ENCODE measurements at places on chromosomes 11 and 22. TPM values are rescaled to one million over a fixed set of nuclear protein-coding genes. Genes with fewer than 3 reads are reported as not detected.
A peak's percentile ranks its signal among the peaks of the same experiment; 100 is the strongest.

Gene PNPLA5
- not detected for total RNA-seq

Gene CYP2D6
- 1.2 TPM for total RNA-seq

Gene PAX6
- 0.79 TPM for total RNA-seq

Gene CCDC188
- 0.41 TPM for total RNA-seq

Gene KRTAP5-8
- total RNA-seq: 0.41 TPM

Gene OR8G1
- not detected for total RNA-seq

Gene PYGM
- 1.7 TPM for total RNA-seq

DNA sequence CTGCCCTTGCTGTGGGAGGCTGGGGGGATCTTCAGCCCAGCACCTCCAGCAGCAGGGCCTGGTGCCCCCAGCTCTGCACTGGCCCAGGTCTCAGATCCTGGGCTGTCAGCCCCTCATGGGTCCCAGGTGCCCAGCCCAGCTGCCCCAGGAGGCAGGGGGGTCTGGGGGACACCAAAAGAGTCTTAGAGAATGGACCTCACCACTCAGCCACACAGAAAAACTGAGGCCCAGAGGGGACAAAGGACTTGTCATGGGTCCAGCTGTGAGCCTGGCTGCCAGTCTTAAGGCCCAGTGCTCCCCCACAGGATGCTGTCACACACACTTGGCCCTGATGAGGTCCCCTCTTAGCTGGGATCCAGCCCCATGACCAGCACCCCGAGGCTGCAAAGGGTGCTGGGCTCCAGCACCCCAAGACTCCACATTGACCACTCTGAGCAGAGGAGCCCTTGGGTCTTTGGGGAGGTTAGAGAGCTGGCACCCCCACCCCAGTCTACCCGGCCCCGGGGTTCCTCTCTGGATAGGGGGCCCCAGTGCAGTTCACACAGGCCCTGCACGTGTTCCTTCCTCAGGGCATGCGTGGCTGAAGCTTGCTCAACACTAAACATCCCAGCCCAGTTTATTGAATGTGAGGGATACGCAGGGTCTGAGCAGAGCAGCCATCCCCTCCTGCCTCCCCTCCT lies 54.4 kb downstream of the IGLL5 start:
- peak; percentile 4 for DNase-seq

DNA sequence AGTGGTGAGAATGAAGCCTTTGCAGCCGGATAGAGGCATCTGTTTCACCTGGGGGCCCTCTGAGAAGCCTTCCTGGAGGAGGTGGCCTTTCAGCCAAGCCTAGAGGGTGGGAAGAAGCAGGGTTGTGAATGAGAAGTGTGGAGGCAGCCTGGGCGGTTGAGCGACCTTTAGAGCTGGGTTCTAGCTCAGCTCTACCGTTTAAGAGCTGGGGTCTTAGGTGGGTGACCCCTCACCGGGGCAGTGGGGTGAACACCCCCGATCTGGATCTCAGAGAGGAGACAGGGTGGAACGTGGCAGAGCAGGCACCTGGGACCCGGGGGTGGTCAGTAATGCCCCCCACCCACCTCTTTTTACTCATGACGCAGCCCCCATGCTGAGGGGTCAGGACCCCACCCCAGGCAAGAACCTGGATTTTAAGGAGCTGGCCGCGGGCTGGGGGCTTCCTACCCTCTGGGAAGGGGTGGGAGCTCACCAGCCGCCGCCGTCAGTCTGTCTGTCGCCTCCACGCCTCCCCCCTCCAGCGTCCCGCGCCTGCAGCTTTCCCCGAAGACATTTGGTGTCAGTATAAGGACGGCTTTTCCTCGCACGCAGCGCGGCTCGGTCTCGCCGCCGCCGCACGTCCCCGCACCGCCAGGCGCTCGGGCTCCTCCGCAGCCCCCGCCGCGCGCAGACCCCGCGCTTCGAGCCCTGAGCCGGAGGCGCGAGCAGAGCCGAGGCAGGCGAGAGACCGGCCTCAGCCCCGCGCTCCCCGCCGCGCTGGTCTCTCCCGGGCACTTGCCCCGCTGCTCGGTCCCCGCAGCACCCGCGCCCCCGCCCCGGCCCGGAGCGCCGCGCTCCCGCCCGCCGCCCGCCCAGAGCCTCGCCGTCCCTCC lies 13.3 kb upstream of the CACNA1I start:
- DNase-seq: no peak

- DNase-seq: no peak
Measured at GRCh38 chr11:10898003-10898762, 40.3 kb upstream of the ZBED5 start.

DNA sequence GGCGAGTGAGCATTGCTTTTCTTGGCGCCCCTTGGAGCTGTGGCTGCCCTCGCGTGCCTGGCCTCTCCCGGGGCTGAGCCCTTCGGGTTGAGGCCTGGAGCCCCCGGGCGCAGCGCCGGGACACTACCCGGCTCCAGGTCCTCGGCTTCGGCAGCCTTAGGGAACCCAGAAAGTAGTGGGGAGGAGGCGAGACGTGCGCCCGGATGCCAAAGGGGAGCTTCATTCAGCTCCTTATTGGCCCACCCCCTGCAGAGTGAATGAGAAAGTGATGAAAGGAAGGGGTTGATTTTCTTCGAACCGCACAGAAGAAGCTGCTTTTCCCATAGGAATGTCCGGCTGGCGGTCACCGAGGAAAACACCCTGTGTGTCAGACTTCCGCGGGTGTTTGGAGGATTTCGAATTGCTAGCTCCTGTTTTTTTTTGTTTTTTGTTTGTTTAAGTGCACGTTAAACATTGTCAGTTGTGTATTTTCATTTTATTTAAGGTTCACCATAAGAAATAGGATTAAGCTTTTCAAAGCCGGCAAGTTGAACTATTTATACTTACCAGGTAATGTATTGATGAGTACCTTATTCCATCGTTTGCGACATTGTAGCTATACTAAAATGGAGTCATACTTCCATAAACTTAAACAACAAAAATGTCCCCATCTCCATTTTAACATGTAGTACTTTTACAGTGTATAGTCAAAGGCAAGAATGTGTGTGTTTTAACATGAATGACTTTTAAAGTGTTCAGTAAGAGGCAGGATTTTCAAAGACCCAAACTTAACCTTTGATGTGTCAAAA lies 841 bp upstream of the EIF4G2 start:
- DNase-seq: peak; percentile 46

DNA sequence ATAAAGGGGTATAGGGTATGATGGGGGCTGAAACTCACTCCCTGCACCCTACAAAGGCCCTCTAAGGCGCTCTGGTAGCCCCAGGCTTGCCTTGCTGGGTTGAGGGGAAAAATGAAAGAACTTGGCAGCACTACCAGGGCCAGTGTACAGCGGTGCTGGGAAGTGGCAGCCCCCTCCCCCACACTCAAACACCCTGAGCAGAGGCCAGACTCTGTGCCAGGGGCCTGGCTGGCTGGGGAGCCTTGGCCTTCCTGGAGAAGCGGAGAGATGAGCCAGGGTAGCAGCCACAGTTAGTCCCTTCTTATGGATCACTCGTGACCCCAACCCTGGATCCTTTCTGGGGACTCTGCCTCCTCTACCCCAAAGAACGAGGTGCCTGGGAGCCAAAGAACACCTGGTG lies 2.7 kb downstream of the TMEM134 start:
- no peak for DNase-seq

GRCh38 chr11:83863272-83863671 lies 577.1 kb upstream of the CCDC90B start:
- DNase-seq: no peak

DNA sequence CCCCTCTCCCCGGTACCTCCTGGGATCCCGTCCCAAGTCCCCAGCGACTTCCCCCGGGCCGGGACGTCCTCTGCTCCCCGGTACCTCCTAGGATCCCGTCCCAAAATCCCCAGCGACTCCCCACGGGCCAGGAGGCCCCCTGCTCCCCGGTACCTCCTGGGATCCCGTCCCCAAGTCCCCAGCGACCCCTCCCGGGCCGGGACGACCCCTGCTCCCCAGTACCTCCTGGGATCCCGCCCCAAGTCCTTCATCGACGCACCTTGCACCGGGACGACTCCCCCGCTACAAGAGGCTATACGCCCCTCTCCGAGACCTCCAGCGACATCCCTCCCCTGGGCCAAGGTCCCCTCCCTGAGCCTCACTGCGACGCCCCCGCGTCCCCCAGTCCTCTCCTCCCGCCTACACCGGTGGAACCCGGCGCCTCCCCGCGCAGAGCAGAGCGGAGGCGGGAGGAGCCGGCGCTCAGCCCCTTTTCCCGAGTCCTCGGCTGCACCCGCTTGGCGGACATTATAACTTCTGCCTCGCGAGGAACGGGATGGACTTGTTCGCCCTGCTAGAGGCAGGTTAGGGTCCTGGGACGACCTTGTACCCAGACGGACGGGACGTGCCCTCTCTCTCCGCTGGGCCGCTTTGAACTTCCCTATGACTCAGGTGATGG lies 912 bp downstream of the KREMEN1 start:
- DNase-seq: peak; percentile 60

- peak; percentile 94 for DNase-seq
Measured at GRCh38 chr11:65419772-65420481, 2.7 kb upstream of the NEAT1 start.

DNA sequence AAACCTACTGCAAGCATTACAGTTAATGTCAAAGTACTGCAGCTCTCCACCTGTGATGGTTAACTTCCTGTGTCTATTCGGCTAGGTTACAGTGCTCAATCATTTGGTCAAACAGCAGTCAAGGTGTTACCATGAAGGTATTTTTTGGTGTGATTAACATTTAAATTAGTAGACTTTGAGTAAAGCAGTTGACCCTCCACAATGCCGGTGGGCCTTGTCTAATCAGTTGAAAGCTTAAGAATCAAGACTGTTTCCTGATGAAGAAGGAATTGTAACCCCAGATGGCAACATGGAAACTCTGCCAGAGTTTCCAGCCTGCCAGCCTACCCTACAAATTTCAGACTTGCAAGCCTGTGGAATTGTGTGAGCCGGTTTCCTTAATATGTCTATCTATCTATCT lies 683.9 kb downstream of the BRD1 start:
- DNase-seq: no peak

DNA sequence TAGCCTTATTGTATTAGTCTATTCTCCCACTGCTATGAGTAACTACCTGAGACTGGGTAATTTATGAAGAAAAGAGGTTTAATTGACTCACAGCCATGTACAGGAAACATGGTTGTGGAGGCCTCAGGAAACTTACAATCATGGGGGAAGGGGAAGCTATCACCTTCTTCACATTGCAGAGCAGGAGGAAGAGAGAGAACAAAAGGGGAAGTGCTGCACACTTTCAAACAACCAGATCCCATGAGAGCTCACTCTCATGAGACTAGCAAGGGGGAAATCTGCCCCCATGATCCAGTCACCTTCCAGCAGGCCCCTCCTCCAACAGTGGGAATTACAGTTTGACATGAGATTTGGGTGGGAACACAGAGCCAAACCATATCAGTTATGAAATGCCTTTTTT lies 179.4 kb downstream of the ARHGAP42 start:
- no peak for DNase-seq

- DNase-seq: no peak
Measured at GRCh38 chr11:15519911-15520310, 405.2 kb downstream of the INSC start.

DNA sequence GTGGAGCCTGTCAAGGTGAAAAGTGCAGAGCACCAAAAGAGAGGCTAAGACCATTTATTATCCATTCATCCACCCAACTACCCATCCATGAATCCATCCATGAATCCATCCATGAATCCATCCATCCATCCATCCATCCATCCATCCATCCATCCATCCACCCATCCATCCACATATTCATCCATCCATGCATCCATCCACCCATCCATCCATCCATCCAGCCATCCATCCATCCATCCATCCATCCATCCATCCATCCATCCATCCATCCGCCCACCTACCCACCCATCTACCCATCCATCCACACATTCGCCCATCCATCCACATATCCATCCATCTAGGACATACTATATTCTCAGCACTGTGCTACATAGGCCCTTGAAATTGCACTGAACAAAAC lies 68.0 kb downstream of the SYN3 start:
- no peak for DNase-seq

DNA sequence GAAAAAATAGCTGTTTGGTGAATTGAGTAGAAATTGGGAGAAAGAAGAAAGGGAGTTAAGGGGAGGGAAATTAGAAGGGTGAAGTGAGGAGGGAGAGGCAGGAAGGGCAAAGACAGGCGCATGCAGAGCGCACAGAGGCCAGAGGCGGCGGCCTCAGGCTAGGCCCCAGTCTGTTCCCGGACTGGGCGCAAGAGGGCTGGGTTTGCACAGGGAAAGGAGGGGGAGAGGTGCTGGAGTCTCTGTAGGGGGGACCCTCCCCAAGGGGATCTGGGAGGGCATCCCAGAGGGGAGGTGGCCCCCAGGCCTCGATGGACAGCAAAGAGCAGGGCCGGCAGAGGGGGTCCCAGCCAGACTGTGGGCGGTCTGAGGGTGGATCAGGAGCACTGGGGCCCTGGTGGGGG lies 1.3 kb upstream of the FLRT1 start:
- no peak for DNase-seq

GRCh38 chr11:69035150-69035945 lies 13.4 kb upstream of the TPCN2 start:
- DNase-seq: no peak

DNA sequence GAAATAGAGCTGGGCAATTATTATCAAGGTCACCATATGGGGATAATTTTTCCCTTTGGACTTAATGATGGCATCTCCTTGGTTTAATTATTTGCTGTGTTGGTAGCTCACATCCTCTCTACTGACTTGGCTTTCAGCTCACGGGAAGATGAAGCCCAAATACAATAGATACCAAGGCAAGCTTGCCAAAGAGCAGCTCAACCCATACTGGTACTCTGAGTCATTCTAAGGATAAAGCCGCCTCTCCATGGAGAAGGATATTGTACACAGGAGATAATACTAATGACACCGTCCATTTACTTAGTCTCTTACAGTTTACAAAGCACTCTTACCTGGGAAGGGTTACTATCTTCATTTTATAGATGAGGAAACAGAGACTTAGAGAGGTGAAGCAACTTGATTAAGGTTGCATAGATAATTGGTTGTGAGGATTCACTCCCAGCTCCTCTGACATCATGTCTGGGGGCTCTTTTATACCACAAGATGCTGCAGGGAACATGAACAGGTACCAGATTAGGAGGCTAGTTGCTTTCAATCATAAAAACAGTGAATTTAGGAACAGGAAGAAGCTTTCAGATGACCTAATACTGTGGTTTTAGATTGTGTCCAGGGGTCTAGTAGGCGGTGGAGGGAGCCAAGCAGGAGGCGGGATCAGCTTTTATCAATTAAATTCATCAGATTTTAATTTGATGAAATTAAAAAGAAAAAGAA lies 48.3 kb upstream of the PICALM start:
- no peak for DNase-seq
